Stimulated activated CD4-positive, alpha-beta T cell treated with anti-CD3 and anti-CD28 coated beads, Interleukin-4, amount 100 ng/mL, for 48 hours (primary cell): ENCODE measurements at places on chromosomes 1 and 21.
A peak's percentile ranks its signal among the peaks of the same experiment; 100 is the strongest.

- DNase-seq = no peak
Measured at GRCh38 chr1:185463011-185463410, 146.0 kb upstream of the IVNS1ABP start.

DNA sequence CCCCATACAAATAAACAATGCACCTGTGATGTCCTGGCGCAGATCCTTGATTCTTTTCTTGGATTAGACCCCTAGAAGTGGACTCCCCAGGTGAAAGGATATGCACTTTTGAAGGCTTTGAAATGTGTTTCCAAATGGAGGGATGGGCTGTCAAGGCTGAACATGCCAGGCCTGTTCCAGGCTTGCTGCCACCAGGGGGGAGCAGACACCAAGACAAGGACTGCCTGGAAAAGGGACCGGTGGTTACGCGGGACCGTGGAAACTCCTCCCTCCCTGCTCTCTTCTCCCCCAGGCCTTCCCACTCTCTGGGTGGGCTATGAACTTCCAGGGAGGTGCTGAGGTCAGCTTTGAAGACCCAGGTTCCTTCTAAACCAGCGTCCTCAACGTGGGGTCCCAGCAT, 12.7 kb downstream of the C1QB start:
- DNase-seq = no peak

DNA sequence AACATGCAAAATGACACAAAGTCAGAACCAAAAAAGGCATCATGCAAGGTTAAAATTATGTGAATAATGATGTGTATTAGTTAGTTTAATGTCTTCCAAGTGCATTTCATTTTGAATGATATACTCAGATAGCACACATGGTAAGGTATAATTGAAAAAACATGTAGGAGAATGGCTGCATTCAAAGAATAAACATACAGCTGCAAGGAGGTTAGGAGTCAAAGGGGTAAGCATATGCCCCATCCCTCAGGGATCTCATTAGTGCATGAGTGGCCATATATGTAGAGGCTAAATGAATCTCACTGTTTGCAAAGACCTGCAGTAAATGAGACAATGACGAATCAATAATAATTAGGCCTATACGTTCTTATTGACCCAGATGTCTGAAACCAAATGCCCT, 179.7 kb upstream of the HOOK1 start:
- no peak for DNase-seq

DNA sequence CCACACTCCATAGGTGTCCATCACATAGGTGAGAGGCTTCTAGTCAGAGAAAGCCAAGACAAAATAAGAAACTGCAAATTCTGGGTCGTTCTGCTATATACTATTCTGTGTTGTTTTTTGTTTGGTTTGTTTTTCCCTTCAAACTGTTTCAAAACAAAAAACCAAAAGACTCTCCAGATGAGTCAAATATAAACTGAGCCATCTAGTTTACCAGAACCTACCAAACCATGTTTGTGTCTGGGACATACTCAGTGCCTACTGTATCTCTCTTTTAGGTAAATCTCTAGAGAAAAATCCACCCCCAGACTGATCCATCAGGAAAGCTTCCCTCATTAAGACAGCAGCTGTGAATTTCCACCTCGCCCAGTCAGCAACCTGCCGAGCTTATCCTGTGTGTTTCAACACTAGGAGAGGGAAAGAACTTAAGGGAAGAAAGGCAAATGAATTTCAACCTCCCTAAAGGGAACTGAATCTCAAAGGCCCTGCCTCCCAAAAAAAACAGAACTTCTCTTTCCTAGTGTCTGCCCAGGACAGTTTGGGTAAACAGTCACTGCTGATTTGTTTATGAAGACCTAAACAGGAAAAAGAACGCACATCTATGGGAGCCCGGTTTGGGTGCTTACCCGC, 17.2 kb downstream of the PPT1 start:
- DNase-seq = no peak

GRCh38 chr1:228095938-228096337, 7.2 kb downstream of the C1orf35 start:
- DNase-seq = no peak

DNA sequence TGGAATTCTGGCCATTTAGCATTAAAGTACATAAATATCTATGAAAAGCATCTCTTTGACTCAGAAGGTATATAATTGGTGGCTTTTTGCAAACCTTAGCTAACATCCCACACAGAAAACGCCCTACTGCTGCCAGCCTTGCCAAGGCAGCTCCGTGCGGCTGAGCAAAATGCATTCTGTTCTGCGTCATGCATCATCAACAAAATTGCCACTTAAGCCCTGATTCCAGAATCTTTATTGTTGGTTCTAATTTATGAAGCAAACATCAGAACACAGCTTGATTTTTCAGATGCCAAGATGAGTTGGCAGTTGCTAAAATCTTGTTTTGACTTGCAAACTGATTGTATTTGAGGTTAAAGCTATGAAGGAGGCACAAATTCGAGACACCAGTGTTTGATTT, 314.9 kb upstream of the DEPDC1 start:
- DNase-seq = no peak

- DNase-seq = no peak
Measured at GRCh38 chr21:38628349-38628748, 130.1 kb upstream of the ERG start.

GRCh38 chr1:38522915-38523567, 336.5 kb downstream of the RRAGC start:
- no peak for DNase-seq

GRCh38 chr1:39321979-39322378, 117.5 kb downstream of the MACF1 start:
- DNase-seq = no peak

- no peak for DNase-seq
Measured at GRCh38 chr1:67937010-67937409, 103.7 kb upstream of the GNG12 start.

GRCh38 chr1:74964508-74965102, 169.6 kb upstream of the LHX8 start:
- DNase-seq = no peak

DNA sequence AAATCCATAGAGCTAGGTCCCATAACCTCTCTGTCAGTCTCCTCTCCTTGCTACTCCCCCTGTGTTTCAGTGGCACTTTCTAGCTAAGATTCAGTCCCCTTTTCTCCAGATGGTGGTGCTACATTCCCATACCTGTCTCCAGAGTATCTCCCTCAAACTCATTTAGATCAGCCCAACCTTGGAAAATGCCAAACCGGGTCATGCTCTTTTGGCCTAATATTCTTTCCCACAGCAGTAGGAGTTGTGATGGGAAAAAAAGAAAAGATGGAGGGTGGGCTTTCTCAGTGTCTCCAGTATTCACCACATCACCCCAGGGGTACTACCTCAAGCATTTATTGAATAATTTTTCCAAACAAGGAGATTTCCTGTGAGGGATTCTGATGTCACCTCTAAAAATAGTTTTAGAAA, 3.2 kb upstream of the RXFP4 start:
- no peak for DNase-seq

DNA sequence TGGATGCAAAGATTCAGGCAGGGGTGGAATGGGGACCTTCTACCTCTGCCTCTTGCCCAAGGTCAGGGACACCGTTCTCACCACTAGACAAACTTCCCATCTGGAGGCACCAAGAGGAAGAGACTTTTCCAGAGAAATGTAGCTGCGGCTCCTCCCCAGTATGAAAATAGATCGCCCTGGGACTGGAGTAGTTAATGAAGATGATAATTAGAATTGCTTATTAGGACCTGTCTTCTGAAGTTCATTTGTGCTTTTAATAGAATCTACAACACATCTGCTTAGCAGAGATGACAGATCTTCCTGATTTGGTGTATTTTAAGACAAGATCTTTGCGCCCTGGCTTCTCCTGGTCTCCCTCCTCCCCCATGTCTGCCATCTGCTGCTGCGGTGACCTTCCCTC, 266.6 kb downstream of the KAZN start:
- no peak for DNase-seq

GRCh38 chr1:28129150-28129549, 40.7 kb upstream of the EYA3 start:
- DNase-seq = no peak

DNA sequence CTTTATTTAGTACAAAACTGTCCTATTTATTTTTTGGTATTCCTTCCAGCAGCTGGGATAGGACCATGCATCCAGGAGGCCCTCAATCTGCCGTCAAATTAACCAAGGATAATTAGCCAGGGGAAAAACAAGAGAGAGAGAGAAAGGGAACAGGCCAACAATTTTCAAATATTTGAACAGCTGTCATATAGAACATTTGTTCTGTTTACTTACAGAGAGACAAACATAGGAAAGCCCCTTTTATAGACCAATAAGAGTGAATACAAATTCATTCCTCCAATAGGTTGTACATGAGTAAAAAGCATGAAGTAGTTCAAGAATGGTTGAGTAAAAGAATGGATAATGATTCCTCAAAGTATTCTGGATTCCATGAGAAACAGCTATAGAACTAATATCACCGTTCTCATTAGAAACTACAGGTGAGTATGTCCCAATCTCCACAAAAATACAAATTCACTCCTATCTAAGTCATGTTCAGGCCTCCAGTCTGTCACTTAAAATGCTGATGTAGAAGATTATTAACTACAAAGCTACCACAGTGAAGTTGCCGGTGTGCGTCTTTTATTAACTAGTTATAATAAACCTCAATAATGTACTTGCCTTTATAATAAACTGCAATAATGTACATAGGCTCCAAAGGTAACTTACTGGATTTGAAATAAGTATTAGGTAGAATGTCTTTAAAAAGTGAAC, 64.8 kb upstream of the GNG4 start:
- DNase-seq = no peak

DNA sequence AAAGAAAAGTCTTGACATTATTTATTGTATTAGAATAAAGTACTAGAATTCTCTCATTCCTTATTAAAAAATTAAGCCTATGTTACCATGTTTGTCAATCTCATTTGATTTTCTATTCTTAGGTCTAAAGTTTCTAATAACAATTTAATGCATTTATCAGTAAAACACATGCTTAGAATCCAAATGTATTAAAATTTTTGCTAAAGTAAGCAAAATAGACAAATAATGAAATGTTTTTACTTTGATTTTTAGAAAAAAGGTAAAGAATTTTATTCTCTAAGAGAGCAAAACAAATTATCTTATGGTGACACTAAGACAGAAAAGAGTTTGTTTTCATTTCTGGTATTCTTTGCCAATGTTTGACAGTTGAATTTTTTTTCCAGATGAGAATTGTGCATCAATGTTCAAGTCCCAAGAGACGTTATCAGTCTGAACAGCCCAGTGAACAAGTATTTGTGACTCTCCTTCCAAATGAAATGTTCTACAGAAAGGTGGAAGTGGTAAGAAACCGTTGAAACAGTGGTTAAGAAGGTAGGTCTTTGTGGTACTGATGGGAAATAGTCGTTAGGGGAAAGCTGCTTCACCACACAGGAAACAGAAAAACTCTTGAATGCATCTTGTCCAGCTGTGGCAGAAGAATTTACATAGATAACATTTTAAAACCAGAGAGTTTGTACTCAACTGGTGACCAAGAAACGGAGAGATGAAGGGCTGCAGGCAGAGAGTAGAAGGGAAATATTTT, 402.5 kb downstream of the PTPRC start:
- DNase-seq = no peak

- no peak for DNase-seq
Measured at GRCh38 chr1:214912127-214912526, 170.4 kb upstream of the KCNK2 start.

DNA sequence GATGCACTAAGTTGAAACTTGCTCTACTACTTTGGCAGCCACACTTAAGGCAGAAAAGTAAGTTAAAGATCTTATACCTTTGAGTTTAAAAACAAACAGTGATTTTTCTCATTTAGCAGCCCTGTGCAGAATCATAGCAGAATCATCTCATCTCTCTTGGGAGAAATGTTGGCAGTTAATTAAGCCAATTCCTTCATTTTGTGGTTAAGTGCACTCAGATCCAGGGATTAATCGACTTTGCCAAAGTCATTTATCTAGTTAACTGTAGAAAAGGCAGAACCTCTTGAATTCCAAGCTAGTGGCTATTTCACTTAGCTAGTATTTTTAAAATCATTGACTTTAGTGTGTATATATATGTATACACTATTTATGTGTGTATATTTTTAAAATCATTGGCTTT, 125.0 kb downstream of the GPR52 start:
- DNase-seq = no peak

GRCh38 chr1:34529935-34530859, 224.7 kb upstream of the GJB5 start:
- DNase-seq = no peak

DNA sequence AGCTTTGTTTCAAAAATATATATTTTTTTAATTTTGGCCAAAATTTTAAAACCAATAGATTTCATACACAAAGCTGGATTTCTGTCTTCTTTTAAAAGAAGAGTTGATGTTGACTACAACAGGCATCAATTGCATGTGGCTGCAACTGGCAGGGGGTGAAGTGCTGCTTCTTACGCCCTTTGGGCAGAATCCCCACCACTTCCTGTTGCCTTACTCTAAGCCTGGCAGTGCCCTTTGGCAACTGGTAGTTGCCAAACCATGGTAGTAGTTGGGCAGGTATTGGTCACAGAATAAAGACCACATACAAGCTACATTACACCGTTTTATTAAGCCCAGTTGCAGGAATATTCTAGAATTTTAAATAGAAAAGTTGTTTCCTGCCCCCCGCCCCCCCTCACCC, 17.0 kb downstream of the LAMC2 start:
- DNase-seq = no peak

GRCh38 chr1:7984811-7985210, 23.3 kb downstream of the PARK7 start:
- no peak for DNase-seq

DNA sequence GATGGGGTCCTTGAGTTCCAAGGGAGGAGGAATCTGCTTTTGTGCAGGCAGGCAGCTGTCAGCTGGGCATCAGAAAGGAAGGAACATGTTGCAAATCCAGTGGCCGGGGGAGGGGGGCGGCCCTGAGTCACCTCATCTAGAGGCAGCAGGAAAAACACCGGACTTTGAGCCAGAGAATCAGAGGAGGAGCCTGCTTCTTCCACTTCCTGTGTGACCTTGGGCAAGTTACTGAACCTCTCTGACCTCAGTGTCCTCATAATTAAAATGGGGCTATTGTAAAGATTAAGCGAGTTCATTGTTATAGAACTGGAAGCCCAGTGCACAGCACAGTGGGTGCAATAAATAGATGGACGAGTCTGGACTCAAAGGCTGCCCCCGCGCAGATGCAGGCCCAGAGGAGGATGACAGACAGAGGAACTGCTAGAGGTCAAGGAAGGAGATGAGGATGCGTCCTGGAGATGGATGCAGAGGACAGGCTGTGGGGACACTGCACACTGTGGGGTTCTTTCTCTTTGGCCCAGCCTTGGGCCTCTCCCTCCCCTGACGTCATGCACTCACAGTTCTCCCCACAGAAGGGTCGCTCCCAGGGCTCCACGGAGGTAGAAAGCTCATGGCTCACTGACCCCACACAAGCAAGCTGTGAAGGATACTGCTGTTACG, 714.3 kb downstream of the MATN1 start:
- no peak for DNase-seq

GRCh38 chr1:205480349-205480985, 24.0 kb upstream of the CDK18 start:
- DNase-seq = peak; percentile 43
